Glutamatergic neuron (in vitro differentiated cells): ENCODE measurements at places on chromosomes 4 and X.

- DNase-seq = no peak
Measured at GRCh38 chrX:72349190-72349589, 43.5 kb upstream of the CITED1 start.

DNA sequence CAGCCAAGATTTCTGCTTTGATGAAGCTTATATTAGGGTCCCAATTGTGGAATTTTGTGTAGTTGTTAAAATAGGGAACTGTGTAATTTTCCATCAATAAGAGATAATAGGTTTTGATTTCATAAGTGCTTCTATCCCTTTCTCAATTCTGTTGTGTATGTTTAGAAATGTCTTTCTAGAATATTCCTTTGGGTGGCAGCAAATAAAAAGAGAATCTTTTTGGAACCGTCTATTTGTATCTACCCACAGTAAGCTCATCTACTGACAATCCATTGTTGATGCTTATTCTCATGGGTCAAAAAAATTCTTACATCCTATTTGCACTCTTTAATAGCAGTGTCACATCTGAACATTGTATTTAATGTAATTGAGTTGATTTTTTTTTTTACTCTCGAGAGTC is 61.7 kb downstream of the TMA16 start:
- DNase-seq = no peak

DNA sequence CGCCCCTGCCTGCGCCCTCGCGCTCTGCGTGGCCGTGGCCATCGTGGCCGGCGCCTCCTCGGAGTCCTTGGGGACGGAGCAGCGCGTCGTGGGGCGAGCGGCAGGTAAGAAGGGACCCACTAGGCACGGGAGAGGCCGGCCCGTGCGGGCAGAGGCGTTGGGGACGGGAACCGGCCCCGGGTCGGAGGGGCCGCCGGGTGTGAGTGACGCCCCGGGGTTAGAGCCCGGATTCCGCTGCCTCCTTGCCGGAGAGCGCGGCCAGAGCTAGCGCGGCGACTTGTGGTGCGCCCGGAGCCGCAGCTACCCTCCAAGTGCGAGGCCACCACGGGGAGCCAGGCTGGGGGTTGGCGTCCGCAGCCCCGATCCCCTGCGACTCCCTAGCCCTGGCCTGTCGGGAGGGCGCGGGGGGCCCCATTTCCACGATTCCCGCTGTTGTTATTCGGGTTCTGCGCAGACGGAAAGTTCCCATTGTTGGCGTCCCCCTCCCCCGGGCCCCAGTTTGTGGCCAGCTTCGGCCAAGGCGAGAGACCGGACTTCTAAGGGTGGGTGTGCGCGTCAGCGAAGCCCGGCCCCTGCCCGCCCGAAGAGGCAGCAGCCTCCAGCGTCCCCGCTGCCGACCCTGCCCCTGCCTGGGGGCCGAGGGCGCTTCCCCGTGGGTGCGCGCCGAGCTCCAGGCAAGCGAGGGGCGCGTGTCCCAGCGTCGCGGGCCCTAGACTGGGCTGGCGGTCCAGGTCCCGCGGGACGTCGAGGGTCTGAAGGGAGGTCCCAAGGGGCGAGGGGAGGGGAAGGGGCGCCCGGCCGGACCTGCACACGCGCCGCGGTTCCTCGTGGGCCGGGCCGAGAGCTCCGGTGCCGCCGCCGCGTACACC is 1.1 kb downstream of the FGFR3 start:
- no peak for DNase-seq

DNA sequence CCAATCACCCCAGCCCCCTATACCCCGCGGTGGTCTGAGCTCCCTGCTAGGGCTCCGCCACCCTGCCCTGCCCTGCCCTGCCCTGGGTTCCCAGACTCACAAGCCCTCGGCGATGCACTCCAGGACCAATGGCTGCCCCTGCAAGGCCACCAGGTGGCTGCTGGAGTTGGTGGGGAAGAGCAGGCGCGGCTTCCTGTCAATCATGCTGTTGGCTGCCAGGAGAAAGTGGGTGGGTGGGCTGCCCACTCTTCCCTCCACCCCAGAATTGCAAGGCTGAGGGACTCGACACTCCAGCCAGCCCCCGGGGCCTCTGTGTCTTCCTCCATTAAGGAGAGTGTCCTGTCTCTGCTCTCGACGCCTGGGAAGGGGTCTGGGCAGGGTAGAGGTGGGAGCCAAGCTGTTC is 15.7 kb downstream of the L1CAM start:
- DNase-seq = no peak

DNA sequence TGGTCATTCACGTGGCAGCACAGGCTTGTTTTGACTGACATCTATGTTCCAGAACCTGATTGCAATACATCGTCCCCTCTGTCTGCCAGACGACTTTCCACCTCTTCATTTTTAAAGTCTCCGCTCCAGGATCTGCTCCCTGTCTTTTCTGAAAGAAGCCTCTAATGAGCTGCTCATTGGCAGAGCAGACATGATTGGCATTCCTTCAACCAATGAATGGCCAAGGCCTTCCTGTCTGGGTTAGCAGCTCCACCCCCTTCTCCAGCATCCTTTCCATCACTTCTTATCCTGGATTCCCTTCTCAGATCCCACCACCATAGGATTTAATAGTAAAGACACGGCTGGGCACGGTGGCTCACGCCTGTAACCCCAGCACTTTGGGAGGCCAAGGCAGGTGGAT is 202.7 kb upstream of the KLF3 start:
- no peak for DNase-seq
